Activated CD4-positive, CD25-positive, alpha-beta regulatory T cell (primary cell): ENCODE measurements at places on chromosomes 7 and 10.
A peak's percentile ranks its signal among the peaks of the same experiment; 100 is the strongest.

DNA sequence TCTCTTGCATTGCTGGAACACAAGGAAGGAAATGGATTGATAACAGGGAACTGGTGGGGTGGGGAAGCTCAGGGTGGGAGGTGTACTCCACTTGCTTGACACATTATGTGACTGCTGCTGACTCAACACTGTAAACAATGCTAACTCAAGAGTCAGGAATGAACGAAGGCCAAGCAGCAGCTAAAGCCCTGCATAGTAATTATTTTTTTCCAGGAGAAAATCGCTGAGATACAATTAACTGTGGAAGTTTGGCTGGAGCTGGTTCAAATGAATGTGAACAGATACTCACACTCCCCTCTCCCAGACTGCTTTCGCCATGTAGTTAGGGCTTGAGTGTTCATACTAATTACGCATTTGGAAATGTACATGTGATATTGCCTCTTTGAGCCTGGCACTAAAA, 170.9 kb upstream of the AOAH start:
- DNase-seq = no peak

DNA sequence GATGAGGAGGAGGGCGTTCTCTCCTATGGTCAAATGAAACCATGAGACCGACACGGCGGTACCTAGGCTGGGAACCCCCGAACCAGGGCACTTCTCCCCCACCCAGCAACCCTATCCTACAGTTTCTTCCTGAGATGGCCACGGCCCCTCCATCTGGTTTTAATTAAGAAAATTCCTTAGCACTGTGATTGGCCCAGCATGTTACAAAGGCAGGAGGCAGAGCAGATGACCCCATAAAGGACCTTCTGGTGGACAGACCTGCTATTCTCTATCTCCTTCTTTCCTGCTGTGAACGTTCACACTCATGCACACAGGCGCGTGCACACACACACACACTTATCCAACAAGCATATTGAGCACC, 129.4 kb downstream of the RGS10 start:
- no peak for DNase-seq

DNA sequence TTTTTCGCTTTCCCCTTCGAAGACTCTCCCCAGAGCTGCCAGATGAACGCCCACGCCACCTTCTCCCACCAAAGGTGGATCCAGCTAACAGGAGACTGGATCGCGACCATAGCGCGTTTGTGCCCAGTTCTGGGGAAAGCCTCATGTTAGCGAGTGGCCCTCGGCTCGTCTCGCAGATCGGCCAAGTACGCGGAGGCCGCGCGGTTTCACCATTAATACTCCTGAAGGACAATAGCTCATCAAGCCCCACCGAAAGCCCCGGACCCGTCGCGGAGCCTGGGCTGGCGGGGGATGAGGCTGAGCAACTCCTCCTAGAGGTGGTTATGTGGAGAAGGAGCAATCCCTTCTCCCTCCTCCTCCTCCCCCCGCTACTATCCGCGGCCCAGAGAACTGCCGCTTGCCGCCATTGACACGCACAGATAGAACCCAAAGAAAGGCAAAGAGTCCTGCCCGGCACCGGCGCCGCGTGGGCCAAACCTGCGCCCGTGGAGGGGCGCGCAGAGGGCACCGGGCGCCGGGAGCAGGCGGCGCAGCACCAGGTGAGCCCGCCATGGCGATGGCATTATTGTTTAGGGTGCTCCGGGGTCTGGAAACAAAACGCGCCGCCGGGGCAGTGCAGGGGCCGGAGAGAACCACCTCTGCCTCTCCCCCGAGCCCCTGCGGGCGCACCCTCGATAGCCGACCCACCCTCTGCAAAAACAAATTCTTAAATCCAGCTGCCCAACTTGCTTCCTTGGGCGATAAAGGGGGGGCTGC, at the start of gene MACROH2A2:
TSS of gene MACROH2A2 (plus strand) at position 385 of the 756 bp plus-strand sequence. CDS start 22,813 bp downstream, outside the sequence.
- no peak for DNase-seq

GRCh38 chr7:15128716-15129115, 226.2 kb upstream of the DGKB start:
- DNase-seq = no peak

DNA sequence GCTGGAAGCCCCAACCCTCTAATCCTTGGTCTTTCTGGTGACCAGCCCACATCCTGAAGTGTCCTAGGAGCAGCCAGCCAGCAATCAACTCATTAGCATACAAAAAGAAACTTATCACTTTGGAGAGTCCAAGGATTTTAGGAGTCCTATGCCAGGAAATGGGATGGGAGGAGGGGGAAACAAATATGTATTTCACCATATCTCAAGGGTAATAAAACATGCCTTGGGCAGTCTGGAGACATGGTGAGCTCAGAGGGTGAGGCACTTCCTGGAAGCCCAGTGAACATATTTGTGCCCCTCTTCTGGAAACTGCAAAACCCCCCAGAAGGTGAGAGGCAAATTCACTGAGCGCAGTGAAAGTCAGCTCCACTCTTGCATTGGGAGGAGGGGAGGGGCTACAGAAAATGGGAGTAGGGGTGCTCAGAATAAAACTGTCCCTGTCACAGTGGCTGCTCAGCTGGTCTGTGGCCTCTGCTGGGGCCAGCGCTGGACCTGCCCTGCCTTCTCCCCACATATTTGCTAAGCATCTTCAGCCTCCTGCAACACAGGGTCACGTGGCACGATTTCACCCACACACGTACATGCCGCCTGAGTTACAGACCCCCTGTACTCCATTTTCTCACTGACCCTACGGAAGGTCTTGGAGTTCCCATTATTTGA, 17.7 kb upstream of the ZMIZ1 start:
- DNase-seq = no peak

- no peak for DNase-seq
Observed at GRCh38 chr10:12703813-12704212, 297.7 kb downstream of the CCDC3 start.

- no peak for DNase-seq
Observed at GRCh38 chr7:8035647-8036518, 67.3 kb downstream of the GLCCI1 start.

DNA sequence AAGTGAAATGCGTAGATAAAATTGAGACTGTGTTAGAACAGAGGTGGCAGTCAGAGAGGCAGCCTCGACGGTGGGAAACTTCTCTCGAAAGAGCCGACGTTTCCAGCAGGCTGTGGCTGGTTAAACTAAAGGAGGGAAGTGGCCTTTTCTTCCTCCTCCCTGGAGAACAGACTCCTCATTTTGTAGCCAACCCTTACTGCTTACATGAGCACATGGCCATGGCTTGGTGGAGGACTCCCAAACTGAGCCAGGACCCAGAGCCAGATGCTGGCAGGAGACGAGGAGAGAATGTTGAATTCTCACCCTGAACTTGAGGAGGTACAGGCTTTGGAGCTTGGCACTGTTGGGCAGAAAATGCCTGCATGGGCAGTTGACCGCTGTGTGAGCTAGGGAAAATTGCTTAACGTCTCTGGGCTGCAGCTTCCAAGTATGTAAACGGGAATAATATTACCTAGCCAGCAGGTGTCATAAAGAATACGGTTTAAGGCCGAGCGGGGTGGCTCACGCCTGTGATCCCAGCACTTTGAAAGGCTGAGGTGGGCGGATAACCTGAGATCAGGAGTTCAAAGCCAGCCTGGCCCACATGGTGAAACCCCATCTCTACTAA, 24.5 kb downstream of the MMD2 start:
- no peak for DNase-seq

DNA sequence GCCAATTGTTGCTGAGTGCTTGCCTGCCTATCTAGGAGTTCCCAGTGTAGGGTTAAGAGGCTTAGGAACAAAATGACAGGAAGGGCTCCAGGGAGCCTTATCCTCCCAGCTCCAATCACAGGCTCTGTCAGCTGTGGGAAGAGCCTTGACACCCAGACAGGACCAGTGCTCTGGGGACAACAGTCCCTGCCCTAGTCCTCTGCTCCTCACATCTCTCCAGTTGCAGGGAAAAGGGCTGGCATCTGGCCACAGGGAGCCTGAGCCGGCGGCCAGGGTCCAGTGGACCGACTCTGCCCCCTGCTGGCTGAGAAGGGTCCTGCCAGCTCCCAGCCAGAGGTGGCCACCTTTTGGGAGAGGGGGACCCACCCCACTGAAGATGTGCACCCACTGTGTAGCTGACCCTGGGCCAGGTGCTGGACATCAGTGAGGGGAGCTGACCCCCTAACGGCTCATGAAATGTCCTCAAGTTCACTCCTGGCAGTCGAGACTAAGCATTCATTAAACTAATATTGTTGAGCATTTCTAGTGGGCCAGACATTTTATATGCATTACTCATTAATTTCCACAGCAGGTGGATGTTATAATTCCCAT, 17.6 kb downstream of the DNAJB12 start:
- DNase-seq = peak; percentile 41

GRCh38 chr7:155738652-155739537, 73.4 kb downstream of the SHH start:
- peak; percentile 48 for DNase-seq

DNA sequence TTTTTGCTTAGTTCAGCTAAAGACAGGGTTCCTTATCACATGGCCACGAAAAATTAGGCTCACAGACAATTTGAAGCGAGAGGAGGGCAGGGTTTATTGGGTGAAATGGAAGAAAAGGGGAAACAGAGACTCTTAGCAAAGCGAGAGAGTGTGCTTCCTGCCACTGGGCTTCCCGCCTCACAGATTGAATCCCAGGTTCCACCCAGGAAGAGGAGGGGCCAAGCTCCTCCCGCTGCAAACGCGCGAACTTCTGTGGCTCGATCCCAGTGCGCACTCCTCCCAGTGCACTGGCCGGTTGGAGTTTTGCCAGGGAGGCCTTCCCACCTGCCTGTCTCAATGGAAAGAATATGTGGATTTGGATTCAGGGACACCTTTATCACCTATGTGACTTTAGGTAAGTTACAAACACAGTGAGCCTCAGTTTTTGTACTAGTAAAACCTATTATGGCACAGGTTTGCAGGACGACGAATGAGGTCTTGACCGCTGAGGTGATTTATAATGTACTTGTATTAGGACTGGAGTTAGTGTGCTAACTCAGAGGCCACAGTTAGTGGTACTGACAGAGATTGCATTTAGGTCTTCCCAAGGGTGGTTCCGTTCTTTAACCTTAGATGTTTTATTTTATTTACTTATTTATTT, 48.5 kb upstream of the SP8 start:
- DNase-seq = no peak

GRCh38 chr7:44791278-44792219, 4.9 kb upstream of the PPIA start:
- DNase-seq = no peak

DNA sequence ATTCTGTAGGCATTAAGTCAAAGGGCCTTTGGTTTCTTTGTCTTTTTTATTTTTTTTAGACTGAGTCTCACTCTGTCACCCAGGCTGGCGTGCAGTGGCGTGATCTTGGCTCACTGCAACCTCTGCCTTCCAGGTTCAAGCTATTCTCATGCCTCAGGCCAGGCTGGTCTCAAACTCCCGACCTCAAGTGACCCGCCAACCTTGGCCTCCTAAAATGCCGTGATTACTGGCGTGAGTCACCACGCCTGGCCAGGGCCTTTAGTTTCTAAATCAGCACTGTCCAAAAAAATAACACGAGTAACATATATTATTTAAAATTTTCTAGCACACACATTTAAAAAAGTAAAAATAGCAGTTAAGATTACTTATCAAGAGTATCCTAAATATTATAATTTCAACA, 11.1 kb upstream of the ACSL5 start:
- no peak for DNase-seq

DNA sequence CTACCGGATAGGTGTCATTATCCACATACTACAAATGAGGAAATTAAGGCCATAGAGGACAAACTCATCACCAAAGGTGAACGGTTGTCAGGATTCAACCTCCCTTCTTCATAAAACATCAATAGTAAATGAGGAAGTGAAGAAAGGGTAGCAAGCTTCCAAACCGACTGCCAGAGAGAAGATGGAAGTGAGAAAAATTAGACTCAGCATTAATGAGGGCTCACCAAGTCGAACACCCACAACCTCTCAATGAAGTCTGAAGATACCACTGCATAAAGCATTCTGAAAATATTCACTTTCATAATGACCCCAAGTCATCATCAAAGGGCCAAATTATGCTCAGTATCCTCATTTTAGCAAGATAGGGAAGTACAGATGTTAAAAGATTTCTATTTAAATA, 29.6 kb downstream of the ABCB4 start:
- no peak for DNase-seq

GRCh38 chr7:92336662-92337340, 91.0 kb downstream of the ANKIB1 start:
- no peak for DNase-seq
